B cell (primary cell): ENCODE measurements at places on chromosomes 13 and 19.

- DNase-seq = no peak
Observed at GRCh38 chr13:106352850-106353249, 182.6 kb downstream of the EFNB2 start.

- no peak for DNase-seq
Observed at GRCh38 chr19:1292419-1293151, 6.9 kb downstream of the EFNA2 start.

DNA sequence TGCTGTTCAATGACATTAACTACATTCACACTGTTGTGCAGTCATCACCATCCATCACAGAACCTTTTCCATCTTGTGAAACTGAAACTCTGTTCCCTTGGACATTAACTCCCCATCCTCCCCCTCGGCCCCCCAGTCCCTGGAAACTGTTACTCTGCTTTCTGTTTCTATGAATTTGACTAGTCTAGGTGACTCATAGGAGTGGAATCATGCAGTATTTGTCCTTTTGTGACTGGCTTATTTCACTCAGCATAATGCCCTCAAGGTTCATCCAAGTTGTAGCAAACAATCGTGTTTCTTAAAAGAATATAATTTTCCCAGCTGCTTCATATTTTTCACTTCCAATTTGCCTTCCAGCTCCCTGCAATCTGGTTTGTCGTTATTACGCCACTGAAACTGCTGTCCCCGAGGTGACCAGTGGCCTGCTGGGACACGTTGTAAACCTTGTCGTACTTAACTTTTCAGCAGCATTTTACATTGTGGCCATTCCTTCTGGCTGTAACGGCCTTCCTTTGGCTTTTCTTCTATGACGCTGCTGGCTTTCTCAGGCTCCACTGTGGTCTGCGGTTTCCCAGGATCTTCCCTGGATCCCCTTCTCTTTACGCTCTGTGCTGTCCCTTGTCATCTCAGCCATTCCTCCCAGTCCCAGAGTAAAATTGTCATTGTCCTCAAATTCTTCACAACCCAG is 74.0 kb downstream of the DHRS12 start:
- no peak for DNase-seq

GRCh38 chr19:3798137-3798536 is 12.0 kb upstream of the MATK start:
- DNase-seq = no peak

GRCh38 chr19:55287361-55288079 is 3.7 kb downstream of the BRSK1 start:
- no peak for DNase-seq

DNA sequence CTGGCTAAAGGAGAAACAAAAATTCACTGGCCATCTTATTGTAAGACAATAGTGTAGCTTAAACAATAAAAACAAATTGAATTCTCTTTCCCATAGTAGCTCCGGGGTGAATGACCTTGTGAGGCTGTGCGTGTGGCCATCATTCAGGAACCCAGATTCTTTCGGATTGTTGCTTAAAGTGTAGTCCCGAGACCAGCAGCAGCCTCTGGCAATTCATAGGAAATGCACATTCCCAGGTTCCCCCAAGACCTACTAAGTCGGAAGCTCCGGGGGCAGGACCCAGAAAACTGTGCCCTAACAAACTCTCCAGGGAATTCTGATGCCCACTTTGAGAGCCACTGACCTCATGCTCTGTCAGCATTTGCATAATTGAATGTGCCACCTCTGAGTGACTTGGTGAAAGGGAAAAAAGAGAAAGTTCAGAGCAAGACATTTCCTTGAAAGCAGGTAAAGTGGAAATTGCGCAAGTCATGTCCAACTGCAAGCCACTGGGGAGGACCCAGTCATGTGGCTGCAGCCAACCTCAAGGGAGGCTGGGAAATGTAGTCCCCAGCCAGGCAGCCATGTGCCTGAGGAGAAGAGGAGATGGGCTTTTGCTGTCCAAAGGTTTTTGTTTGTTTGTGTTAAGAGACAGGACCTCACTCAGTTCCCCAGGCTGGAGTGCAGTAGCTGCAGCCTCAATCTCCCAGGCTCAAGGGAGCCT is 50.7 kb upstream of the PNMA8B start:
- no peak for DNase-seq

GRCh38 chr19:48968179-48968661 is 3.1 kb downstream of the FTL start:
- DNase-seq = no peak

DNA sequence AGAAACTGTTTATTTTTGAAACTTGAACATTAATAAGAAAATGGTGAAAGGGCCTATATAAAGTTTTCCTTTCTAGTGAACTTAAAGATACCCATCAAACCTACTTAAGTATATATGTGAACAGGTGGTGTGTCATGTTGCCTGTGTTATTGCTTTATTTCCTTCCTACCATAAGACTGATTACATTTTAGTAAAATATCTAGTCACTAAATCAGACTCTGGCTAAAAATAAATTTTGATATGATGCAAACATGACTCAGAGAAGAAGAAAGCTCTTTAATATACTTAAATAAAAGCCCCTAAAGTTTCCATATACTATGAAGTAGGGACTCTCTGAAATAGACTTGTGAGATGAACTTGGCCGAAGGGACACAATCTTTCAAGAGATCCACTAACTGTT is 35.1 kb upstream of the FBXL3 start:
- DNase-seq = no peak
